GM10248 (cell line): ENCODE measurements at places on chromosomes 3 and 15.

DNA sequence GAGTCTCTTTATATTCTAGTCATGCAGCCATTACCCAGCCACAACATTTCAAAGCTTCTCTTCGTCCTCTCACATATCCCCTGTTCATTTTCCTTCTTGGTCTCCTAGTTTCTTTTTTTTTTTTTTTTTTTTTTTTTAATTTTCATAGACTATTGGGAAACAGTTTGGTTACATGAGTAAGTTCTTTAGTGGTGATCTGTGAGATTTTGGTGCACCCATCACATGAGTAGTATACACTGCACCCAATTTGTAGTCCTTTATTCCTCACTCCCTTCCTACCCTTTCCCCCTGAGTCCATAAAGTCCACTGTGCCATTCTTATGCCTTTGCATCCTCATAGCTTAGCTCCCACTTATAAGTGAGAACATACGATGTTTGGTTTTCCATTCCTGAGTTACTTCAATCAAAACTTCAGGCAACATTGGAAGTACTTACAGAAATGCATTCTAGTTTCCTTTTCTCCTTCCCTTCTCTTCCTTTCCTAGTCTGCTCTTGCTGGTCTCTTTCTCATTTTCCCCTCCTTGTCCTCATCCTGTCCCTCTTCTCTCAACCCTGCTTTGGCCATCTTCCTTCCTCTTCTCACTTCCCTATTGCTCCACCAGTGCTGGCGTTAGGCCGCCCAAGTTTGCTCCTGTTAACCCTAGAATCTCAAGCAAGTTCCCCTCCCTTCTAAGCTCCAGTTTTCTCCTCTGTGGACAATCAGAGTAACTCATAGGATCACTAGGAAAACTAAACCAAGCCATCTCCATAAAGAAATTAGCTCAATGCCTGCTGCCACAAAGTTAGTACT lies 4.8 kb downstream of the ATP8B4 start:
- no peak for DNase-seq

DNA sequence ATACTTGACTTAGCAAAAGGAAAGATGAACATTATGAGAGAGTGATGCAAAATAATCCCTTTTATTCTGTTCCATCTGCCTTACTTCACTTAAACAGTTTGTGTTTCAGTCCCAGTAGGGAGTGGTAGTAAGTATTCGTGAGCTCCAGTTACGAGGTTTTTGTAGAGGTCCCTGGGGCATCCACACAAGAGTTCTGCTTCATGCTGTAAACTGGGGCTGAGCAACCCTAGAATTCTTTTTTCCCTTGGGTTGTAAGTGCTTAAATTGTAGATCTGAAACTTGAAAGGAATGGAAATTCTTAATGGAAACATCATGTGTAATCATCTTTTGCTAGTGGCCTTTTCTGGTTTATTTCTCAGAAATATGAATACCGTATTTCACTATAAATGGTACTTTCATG lies 79.5 kb downstream of the SEMA6D start:
- DNase-seq, result no peak

DNA sequence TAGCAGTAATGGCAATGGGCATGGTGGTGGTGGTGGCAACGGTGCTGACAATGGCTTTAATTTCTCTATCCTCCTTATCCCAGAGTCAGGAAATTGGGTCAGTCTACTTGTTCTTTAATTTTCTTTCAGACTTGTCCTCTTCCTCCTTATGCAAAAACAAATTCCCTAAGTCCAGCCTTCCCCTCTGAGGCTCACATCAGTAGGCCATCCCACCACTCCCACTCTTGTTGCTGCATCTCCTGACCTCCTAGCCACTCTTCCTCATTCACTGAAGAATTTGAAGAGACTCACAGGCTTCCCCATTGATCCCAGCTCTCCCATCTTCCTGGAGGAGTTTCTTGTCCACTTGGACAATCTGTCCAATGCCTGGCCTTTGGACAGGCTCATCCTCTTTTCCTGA lies 19.9 kb downstream of the DNAJB8 start:
- no peak for DNase-seq

- no peak for DNase-seq
These were observed 75.3 kb downstream of the TGFBR2 start for GRCh38 chr3:30681649-30682211.

DNA sequence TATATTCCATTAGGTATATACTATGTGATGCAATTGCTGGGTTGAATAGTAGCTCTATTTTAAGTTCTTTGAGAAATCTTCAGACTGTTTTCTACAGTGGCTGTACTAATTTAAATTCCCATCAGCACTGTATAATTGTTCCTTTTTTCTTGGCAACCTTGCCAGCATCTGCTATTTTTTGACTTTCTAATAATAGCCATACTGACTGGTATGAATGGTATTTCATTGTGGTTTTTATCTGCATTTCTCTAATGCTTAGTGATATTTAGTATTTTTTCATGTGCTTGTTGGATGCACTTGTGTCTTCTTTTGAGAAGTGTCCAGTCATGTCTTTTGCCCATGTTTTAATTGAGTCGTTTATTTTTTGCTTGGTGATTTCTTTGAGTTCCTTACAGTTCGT lies 145.1 kb upstream of the PLSCR5 start:
- DNase-seq, result no peak

GRCh38 chr15:92053753-92054316 lies 200.3 kb downstream of the SLCO3A1 start:
- no peak for DNase-seq

GRCh38 chr3:194952841-194953241 lies 267.2 kb downstream of the FAM43A start:
- DNase-seq, result no peak

GRCh38 chr3:155244699-155245098 lies 48.8 kb downstream of the STRIT1 start:
- no peak for DNase-seq

DNA sequence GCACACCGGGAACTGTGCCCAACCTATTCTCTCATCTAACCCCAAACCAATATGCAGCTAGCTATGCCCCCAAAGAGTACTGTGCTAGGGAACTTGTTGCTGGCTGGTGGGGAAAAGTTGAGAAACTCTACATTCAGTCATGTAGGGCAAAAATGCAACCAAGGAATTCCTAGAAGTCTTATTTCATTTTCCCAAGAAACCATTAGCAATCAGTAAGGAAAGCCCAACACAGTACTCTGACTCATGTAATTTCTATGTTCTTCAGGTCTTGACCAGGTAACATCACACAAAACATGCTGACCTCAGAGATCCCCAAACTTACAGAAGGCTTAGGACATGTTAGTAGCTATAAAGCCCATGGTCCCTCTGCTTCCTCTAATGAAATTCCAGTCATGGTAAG lies 52.1 kb downstream of the TASOR start:
- DNase-seq, result no peak

- DNase-seq, result no peak
These were observed 435.6 kb downstream of the MECOM start for GRCh38 chr3:169227911-169228310.

- no peak for DNase-seq
These were observed 271.4 kb downstream of the THSD4 start for GRCh38 chr15:71386448-71387236.

- no peak for DNase-seq
These were observed 12.2 kb upstream of the DNAJB8 start for GRCh38 chr3:128478576-128479506.

GRCh38 chr15:50341616-50342136 lies 13.3 kb downstream of the GABPB1 start:
- DNase-seq, result no peak

DNA sequence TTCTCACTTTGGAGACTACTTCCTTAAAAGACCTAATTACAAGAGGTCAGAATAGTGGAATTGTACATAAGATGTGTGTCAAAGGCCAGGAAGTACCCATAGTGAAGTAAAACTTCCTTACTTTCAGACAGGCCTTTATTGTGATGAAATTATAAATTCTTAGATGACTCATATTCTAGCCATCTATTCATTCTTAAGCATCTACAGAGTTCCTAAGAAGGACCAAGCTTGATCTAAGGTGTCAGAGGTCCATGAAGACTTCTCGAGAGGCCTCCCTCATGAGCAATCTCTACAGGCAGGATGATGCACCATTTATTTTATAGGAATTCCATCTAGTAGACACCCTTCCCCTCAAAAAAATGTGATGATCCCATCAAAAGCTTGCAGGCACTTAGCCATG lies 493.3 kb downstream of the MAGI1 start:
- DNase-seq, result no peak

- no peak for DNase-seq
These were observed 47.3 kb downstream of the TMCO5A start for GRCh38 chr15:37981775-37982174.

- no peak for DNase-seq
These were observed 17.3 kb upstream of the ATG7 start for GRCh38 chr3:11254876-11255275.
